ENCODE measurements at places on chromosomes 13 and 19.

DNA sequence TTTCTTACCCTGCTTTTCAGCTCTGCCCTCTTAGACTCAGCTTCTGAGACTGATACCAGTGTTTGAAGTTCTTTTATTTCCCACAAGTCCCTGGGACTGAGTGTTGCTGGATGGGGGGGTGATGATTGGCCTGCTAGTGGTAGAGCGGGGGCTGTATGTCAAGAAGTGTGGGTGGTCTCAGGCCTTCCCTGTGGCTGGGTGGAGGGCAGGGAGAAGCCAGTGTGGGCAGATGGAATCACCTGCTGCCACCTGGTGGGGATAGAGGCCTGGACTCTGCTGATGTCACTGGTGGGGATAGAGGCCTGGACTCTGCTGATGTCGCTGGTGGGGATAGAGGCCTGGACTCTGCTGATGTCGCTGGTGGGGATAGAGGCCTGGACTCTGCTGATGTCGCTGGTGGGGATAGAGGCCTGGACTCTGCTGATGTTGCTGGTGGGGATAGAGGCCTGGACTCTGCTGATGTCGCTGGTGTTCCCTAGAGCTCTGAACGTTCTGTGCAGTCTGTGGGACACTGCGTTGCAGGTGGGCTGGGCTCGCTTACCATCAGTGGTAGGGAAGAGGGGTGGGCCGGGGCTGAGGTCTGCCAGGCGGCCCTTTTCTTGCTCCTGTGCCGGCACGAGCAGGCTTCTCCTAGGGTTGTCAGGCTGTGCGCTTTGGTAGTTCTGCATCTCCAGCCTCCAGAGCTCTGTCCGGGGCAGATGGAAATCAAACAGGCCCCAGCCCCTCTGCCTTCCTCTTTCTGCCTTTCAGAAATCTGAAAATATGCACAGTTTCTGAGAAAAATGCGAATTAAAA is 101.3 kb downstream of the ARHGEF7 start:
- peak; percentile 62 for DNase-seq

DNA sequence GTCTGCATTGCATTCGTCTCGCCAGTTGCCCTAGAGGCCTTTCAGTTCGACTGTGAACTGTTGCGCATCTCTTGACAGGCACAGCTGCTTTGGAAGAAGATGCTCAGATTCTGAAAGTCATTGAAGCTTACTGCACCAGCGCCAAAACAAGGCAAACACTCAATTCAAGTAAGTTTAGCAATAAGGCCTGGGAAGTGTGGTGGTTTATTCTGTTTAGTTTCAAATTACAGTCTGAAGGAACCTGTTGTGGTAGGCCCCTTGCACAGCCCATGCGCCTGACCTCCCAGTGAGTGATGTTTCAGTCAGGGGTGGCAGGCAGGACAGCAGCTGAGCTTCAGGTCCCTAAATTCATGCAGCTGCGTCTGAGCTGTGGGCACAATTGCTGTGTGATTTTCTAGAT is 32.2 kb upstream of the TEX29 start:
- DNase-seq: peak; percentile 43

- no peak for DNase-seq
Observed at GRCh38 chr13:68026077-68026476, 795.9 kb upstream of the PCDH9 start.

GRCh38 chr13:71770710-71771109 is 96.3 kb downstream of the DACH1 start:
- DNase-seq: no peak

Data from NCI-H1417 (cell line).